ENCODE measurements at places on chromosomes 2 and 18.

GRCh38 chr2:128442891-128443302 is 124.2 kb upstream of the HS6ST1 start:
- DNase-seq, result no peak

- no peak for DNase-seq
These were observed 94.1 kb downstream of the AAK1 start for GRCh38 chr2:69549421-69549820.

GRCh38 chr2:216700088-216700567 is 4.8 kb upstream of the IGFBP5 start:
- DNase-seq, result peak; percentile 15

DNA sequence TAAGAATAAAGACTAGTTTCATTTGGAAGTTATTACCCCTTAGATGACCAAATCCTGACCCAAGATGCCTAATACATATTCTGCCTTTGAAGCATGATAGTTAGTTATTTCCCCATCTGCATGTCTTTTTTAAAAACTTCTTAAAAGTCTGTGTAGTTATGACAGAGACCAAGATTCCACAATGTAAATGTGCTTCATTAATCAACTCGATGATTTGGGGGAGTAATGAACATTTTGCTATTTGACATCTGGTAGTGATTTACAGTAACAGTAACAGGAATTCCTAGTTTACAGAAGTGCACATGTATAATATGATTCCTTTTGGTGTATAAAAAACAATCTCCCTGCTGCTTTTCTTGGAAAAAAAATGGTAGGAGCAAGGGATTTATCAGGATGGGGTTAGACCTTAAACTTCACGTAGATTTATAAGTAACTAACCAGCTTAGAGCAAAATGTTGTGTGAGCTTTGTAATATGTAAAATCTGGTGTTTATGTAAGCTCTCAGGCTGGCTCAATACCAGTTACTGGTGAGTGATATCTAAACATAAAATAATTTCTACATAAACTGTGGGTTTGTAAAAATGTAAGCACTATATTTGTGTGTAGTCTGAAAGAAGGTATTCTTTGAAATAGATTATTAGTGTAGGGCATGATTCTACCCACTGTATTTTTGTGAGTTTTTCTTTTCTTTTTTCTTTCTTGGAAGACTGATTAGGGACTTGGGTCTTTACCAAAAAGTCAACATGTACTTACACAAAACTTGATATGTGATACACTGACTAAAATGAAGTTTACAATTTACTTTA is 641.6 kb downstream of the EPHA4 start:
- no peak for DNase-seq

DNA sequence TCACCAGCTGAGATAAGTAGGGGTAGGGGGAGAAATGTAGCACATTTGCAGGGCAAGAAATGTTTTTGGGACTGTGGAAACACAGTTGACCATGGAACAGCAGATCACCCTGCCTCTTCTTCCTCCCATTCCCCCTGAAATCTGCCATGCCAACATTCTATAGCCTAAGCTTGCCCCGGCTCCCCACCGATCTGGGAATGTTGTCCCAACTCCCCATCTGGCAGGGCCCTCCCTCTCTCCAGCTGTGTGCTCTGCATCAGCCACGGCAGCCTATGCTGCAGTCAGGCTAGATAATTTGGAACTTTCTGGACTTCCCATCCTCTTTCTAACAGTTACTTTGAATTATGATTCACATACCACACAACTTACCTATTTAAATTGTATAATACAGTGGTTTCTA is 425.1 kb upstream of the RAB6C start:
- no peak for DNase-seq

GRCh38 chr2:27893006-27893405 is 2.5 kb downstream of the BABAM2 start:
- no peak for DNase-seq

- no peak for DNase-seq
These were observed 121.6 kb upstream of the CDC42EP3 start for GRCh38 chr2:37793004-37793403.

- DNase-seq, result no peak
These were observed 48.7 kb downstream of the ATOH8 start for GRCh38 chr2:85802354-85803103.

DNA sequence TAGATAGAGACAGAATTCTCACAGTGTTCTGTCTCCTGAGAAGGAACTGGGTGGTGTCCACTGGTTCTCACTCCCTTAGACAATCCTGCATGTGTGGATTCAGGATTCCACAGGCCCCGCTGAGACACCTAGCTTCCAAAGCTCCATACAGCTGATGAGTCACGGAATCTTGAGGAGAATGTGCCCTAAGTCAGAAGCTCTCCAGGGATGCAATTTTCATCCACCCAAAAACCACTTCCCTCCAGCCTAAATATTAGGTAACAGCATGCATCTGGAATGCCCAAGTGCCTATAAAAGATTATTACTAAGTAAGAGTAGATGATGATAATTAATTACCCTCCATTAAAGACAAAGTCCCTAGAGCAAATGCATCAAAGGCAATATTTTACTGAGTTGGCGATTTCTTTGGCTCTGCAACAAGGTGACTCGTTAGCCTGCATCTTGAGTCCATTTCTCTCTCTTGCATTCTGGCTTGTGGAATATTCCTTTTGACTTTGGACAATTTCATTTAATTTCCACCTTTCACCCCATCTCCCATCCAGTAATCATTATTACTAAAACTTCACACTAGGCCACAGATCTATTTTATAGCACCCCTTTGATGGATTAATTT is 475.1 kb downstream of the TNS1 start:
- no peak for DNase-seq

DNA sequence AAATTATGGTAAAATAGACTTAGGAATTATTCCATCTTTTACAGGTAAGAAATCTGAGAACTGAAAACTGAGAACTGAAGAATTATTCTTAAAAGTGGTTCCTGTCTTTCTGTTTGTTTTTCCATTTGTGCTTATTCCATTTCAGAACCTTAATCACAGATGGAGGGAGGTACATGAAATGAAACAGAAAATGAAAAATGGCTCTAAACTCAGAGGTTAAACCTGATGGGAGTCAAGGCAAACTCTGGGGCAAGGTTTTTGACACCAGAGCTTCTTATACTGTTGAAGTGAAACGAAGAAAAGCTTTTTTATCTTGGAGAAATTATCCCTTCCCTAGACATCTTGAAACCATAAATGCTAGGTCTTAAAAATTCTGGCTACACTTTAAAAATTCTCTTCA is 182.1 kb downstream of the ZNF804A start:
- no peak for DNase-seq

DNA sequence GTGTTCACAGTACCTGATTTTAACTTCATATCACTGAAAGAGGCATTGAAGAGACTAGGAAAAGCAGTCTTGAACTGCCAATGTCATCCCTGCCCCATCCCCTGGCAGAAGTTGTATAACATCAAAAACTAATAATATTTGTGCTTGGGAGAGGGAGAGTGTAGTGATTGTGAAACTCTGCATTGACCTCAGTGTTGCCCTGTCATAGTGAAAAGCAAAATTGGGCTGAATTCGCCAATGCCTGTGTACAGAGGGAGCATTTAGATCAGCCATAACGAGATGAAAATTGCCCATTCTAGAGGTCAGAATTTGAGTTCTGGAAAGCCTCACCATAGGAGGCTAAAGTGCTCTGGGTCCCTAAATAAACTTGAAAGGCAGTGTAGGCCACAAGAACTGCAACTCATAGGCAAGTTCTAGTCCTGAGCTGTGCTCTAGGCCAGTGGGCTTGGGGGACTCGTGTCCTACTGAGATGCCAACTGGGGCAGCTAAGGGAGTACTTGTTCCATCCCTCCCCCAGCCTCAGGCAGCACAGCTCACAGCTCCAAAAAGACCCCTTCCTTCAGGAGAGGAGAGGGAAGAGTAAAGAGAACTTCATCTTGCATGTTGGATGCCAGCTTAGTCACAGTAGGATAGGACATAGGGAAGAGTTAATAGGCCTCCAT is 855.6 kb downstream of the TSN start:
- no peak for DNase-seq

DNA sequence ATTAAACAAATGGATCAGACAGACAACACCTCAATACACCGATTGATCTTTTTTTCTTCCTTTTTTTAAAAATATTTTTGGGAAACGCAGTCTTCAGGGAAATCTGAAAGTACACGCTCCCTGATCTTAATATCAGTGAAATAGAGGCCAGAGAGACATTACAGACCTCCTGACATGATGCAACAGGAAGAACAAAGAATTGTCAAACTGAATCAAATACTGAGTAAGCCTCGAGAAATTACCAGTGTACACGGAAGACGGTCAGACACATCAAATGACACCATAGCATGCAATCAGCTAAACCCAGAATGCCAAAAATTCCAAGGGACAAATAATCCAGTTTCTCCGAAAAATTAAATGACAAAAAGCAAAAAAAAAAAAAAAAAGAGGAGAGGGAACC is 80.2 kb upstream of the NFU1 start:
- no peak for DNase-seq

DNA sequence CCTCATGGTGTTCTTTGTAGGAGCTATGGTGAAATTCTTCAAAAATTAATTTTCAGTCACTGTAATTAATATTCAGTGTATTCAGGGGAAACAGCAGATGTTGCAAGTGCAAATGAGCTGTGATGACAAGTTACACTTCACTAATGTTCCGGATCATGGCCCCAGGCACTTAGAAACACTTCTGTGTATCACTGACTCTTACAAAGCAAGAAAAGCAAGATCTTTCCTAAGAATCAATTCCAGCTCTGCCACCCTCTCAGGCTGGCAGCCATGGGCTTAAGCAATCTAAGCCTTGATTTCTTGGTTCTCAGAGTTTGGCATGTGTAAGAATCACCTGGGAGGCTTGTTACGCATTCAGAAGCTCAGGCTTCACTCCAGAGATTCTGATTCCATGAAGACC is 78.0 kb downstream of the MARCHF4 start:
- no peak for DNase-seq

DNA sequence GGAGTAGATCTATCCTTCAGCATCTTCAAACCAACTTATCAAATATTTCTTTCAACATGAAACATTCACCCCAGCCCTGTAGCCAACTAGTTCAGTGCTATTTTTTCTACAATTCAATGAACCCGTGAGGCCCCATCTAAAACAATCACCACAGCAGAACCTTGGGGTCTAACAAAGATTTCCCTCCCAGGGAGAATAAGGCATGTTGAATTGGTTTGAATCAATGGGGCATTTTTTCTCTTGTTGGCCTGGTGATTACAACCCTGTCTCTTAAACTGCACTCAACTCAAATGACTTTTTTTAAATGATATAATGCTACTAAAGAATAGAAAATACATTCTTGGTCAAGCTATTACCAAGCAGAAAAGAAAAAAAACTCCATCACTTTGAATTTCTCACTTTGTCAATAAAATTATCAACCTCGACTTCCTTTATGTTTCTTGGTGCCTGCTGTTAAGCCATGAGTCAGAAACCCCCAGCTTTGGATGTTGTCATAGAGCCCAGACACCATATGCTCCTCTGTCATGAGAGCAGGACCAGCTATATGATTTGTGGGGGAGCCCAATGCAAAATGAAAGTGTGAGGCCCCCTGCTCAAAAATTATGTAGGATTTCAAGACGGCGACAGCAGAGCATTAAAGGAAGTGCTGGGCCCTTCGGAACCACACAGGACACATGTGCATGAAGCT is 282.4 kb downstream of the MEIS1 start:
- DNase-seq, result no peak

GRCh38 chr18:48123941-48124340 is 193.5 kb upstream of the SMAD2 start:
- DNase-seq, result no peak

DNA sequence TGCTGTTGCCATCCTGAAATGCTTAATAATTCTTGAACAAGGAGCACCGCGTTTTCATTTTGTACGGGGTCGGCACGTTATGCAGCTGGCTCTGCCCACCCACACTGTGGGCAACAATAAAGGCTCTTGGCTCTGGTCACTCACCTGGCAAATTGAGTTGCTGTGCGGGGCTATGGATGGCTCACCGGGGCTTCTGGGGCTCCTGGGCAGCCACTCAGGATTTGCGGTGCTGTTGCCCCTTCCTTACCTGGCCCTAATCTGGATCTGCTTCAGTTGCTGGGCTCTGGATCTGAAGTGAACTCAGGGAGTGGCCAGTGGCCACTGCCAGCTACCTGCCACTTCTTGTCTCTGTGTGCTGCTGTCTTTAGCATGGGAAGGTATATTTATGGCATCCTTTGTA is 22.7 kb downstream of the RHOB start:
- DNase-seq, result no peak

DNA sequence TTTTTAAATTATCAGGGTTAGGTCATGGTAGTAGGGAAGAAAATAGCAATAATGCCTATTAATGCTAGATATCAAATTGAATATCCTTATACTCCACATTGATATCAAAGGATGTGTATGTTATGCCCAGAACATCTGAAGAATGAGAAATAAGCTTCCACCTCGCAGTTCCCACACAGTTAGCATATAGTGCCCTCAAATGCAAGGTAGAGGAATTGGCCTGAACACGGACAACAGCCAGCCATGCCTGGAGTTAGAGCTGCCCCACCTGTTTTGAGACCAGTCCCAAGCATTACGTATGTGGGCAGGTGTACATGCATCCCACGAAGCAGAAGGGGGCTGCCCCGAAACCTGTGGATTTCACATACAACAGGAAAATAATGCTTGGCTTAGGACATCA is 79.6 kb downstream of the SUMO1 start:
- DNase-seq, result no peak

GRCh38 chr2:233882353-233882752 is 14.2 kb upstream of the MSL3B start:
- DNase-seq, result no peak

- DNase-seq, result no peak
These were observed 127.5 kb upstream of the TNP1 start for GRCh38 chr2:216987252-216987821.

DNA sequence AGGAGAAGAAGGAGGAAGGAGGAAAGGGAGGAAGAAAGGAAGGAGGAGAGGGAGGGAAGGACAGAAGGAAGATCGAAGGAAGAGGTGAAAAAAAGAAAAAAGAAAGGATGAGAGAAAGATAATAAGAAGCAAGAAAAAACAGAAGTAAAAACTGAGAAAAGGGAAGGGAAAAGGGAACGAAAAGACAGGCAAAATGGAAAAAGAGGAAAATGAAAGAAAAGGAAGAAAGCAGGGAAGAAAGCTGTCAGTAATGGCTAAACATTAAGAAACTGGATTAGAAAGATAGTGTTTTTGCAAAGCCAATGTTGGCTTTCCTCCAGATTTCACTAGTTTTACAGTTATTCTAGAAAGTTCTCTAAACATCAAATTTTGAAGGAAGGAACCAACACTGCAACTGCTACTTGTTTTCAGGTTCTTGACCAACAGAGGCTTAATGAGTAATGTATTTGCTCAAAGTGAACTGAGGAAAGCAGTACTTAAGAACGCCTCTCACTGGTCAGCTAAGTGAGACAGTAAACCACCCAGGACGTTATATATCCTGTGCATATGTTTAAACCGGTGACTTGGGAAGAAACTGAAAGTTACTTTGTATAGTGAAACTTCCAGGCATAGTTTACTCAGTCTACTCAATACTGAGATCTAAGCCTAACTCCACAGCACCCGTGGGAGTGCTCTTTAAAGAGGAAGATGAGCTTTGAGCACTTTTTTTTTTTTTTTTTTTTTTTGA is 286.2 kb upstream of the TRIB2 start:
- DNase-seq, result no peak

GRCh38 chr2:111198701-111199100 is 78.0 kb downstream of the BCL2L11 start:
- no peak for DNase-seq
